Activated CD8-positive, alpha-beta memory T cell treated with anti-CD3 and anti-CD28 coated beads for 24 hours (primary cell): ENCODE measurements at places on chromosomes 11 and 22.

DNA sequence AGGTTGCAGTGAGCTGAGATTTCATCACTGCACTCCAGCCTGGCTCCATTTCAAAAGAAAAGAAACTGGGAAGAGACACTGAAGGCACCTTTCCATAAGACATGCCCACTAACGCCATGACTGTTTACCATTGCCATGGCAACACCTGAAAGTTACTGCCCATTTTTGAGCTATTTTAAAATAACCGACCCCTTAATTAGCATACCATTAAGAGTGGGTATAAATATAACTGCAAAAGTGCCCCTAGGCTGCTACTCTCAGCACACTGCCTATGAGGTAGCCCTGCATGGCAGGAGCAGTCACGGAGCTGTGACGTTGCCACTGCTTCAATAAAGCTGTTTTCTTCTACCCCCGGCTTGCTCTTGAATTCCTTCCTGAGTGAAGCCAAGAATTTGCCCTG is 9.9 kb upstream of the RNASEH2C start:
- DNase-seq, result no peak

DNA sequence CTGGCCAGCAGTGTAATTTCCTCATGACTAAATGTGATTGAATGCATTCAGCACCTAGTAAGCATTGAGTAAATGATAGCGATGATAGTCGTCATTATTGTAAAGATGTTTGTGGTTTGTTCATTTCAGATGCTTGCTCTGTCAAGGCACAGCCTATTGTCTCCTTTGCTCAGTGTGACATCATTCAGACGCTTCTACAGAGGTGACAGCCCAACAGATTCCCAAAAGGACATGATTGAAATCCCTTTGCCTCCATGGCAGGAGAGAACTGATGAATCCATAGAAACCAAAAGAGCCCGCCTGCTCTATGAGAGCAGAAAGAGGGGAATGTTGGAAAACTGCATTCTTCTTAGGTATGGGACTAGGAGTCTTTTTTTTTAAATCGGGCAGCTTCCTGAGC is 7.6 kb downstream of the SDHAF2 start:
- no peak for DNase-seq

DNA sequence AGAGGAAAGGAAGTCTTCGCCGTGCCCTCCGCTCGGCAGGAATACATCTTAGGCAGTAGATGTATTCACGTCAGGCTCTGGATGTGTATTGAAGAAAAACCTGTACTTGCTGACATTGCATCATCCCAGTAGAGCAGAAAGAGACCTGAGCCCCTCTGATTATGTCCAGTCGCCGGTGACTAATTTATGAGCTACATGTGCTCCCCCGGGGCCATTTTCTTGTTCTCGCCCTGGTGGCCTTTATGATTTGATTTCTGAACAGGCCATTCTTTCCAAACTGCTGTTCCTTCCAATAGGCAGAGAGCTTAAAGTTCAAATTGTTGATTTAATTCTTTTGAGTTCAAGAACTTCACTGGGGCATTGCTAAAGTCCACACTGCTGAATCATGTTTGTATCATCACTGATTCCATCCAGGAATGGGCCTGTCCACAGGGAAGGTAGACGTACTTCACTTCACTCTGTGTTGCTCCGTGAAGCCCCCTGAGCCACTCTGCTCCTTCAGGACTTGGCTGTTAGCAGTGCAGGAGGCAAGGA is 137.3 kb upstream of the RASSF10 start:
- DNase-seq, result no peak

DNA sequence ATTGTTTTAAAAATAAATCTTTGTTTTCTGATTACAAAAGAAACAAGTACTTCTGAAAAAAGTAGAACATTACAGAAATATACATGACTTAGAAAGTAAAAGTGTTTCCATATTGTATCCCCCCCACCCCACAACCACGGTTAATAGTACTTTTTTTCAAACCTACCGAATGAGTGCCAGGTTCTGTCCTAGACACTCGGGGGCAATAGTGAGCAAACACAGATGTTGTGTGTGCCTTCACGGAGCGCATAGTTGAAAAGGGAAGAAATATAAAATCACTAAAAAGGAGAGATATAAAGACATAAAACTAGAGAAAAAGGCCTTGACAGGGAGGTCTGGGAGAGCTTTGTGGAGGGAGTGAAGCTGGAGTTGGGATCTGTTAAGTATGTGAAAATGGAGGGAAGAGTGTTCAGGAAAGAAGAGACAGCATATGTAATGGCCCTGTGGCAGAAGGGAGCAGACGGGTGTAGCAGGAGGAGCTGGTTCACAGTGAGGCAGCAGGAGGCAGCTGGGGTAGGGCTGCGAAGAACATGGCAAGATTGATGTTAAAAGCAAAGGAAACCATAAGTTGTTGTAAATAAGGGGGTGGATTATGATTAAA is 42.1 kb upstream of the ALX4 start:
- DNase-seq, result no peak

DNA sequence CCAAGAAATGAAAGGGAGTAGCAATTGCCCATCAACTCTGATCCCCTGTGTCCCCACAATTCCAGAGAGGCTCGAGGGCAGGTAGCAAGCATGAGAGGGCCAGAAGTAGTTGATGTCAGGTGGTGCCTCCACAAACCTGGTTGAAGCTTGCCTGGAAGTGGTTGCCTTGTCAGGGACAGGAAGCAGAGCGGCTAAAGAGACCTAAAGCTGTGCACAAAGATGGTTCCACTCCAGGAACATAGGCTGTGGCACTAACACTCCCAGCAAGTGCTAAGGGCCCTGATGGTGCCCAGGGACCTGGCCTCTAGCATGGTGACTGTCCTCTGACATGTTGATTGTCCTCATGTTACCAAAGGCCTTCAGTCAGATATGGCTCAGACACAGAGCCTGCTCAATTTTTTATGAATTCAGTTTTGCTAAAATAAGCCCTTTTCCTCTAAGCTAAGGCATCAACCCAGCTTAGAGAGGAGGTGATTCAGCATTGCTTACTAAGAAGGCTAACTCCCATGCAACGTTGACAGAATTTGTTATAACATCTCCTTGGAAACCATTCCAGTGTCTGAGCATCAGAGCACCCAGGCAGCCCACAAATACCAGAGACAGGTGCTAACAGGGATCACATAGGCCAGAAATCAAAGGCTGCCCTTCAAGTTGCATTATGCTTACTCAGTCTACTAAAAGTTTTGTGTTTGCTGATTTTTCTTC is 196.3 kb upstream of the ARHGAP20 start:
- no peak for DNase-seq

GRCh38 chr11:104055596-104055995 is 19.2 kb downstream of the DDI1 start:
- DNase-seq, result no peak

DNA sequence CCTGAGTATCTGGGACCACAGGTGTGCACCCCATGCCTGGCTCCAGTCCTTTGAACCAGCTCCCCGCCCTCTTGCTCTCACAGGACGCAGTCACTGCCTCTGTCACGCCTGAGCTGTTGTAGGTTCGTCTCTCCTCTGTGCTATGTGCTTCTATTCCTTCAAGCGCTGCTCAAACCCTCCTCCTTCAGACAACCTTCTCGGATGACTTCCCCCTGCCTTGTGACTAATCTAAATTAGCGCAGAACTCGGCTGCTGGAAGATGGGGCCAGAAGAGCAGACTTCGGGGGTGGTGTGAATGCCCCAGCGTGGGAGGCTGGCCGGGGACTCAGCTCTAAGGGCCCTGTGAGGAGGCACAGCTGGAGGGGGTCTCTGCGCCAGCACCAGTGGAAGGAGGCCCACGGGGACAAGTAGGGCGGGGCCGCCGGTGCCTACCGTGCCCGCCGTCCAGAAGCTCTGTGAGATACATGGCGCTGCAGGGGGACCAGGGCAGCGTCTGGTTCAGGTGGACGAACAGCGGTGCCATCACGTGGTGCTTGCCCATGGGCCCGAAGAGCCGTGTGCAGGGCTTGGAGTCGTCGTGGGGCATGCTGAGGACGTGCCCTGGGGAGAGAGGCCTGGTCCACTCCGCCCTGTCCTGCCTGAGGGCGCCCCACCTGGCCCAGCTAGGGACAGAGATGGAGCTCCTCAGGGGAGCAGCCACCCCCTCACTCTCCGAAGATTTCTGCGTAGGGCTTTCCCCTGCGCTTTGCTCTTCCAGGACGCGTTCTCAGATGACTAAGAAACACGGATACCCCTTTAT is 12.5 kb downstream of the ADAMTS8 start:
- no peak for DNase-seq

DNA sequence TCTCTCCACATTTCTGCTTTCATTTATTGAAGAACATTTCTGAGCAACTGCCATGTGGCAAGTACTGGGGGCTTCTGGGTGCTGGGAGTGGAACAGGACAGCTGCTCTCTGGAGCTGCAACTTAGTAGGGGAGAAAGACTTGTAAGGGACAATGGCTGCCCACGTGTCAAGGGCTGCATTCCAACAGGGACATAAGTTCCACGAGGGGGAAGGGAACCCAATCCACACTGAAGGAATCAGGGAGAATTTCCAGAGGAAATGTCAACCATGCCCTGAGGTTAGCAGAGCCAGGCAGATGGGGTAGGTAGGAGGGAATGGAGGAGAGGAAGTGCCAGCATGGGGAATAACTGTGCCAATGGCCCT is 1.7 kb downstream of the MAPK8IP2 start:
- DNase-seq, result no peak

DNA sequence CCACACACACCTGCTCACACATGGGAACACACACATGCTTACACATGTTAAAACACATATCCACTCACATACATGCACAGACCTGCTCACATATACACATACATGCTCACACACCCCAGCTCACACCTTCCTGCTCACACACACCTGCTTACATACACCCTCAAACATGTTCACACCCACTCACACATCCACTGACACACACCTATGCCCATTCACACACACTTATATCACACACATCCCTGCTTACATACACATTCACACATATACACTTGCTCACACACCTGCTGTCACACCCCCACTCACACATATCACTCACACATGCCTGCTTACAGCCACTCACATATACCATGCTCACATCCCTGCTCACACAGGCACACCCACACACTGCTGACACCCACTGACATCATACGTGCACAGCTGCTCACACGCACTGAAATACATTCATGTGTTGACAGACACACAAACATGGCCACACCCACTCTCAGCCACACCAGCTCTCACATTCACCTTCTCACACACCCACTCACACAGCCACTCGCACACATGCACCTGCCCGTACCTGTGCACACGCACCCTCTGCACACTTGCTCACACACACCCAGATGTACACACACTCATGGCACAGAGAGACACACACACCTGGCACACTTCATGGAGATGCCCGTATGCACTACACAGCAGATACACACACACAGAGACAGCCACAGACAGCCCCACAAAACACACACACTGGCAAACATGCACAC is 5.7 kb upstream of the MYBPC3 start:
- no peak for DNase-seq

DNA sequence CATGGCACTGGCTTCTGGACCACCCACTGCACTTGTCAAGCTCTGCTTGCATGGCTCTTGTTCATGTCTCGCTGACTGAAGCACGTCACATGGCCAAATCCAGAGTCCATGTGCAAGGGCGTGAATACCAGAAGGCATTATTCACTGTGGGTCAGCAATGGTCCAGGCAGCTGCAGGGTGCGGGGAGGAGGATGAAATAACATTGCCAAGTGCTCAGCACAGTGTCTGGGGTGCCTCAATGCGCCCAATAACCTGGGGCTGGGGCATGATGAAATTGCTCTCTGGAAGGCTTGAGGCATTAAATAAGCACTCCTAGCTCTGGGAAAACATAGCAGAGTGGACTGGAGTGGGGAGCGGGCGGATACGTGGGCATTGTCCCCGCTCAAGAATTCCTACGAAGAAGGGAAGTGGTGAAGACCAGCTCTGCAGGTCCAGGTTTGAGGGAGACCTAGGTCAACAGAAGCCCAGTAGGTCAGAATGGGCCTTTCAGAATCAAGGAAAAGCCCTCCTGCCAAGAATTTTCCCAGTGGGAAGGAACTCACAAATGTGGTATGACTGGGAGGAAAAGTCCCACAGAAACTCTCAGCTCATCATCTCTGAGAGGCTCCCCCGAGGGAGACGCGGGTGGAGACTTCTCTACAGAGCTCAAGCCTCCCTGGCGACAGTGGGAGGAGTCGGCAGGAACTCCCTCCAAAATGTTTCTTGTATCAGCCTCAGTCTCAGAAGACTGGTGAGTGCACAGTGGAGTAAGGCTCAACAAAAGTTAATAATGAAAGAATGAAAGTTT is 15.3 kb upstream of the ACCSL start:
- DNase-seq, result no peak

DNA sequence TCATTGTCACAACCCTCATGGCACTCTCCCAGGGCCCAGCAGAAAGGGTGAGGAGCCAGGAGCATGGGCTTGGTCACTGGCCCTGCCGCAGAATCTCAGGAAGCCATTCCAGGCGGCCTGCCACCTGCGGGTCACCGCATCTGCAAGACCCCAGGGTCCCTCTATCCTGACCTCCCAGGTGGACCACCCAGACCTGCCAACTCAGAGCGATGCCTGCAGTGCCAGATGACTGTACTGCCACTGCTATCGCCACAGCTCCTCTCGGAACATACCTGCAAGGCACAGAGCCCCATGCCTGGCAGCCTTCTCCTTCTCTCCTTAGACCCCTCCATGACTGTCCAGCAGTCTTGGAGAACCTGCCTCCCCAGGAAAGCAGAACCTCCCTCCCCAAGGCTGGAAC is 26.4 kb upstream of the ELFN2 start:
- DNase-seq, result no peak

- DNase-seq, result no peak
Measured at GRCh38 chr11:29518389-29519174, 498.2 kb downstream of the KCNA4 start.

GRCh38 chr22:31085928-31086327 is 4.8 kb downstream of the SMTN start:
- no peak for DNase-seq

GRCh38 chr11:121441521-121441920 is 10.6 kb upstream of the SORL1 start:
- no peak for DNase-seq

GRCh38 chr11:119181677-119182412 is 3.4 kb upstream of the NHERF4 start:
- DNase-seq, result no peak

- DNase-seq, result no peak
Measured at GRCh38 chr11:122598971-122599370, 56.6 kb upstream of the UBASH3B start.

GRCh38 chr11:8331767-8332166 is 68.1 kb upstream of the LMO1 start:
- no peak for DNase-seq

DNA sequence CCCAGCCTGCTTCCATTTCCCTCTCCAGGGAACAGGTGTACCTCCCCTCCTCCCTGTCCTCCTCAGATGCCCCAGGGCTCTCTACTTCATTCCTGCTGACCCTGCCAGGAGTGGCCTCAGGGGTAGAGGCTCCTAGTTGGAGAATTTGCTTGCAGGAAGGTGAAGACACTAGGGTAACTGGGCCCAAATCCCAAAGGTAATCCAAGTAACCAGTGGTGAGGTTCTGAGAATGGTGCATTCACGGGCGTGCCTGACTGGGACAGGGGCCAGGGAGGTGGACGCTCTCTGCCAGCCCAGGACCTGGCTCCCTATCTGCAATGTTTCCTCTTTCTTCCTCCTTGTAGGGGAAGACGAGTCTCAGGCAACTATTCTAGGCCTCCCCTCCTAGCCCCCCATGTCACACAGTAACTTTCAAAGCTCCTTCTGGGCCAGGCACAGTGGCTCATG is 2.9 kb downstream of the SLC35C1 start:
- peak; percentile 52 for DNase-seq

GRCh38 chr11:28054821-28055220 is 53.1 kb downstream of the KIF18A start:
- DNase-seq, result no peak
